ENCODE measurements at places on chromosomes 12 and 14.

DNA sequence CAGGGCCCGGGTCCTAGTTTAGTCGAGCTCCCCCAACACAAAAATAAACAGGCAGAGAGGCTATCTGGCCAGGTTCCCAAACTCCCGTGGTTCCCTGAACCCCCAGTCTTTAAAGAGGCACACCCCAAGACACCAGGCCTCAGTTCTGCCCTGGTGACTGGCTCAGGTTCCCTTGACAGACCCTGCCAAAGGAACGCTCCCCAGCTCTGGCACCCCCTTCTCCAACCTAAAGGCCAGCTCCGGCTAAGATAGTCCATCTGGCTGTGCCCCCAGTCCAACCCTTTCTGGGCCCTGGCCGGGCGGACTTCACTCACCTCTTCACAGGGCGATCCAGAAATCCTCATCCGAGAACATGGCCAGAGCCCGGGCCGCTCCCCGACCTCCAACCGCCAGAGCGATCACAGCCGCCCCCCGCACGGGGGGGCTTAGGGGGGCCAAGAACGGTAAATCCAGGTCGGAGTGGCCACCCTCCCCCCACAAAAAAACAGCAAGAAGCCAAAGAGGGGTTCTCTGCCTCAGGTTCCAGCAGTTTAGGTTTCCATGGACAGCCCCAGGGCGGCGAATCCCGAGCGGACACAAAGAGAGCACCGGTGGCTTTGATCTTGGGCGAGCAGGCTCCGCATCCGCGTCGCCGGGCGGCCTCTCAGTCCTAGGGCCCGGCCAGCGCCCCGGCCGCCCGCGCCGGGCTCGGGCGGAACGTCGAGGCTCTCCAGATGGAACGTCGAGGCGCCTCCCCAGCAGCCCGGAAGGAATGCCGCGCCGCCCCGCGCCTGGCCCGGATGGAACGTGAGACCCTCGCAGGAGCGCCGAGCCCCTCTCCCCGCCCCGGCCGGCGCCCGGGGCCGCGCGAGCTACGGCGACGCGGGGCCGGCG is 1.1 kb downstream of the KMT2D start:
- DNase-seq, result no peak

DNA sequence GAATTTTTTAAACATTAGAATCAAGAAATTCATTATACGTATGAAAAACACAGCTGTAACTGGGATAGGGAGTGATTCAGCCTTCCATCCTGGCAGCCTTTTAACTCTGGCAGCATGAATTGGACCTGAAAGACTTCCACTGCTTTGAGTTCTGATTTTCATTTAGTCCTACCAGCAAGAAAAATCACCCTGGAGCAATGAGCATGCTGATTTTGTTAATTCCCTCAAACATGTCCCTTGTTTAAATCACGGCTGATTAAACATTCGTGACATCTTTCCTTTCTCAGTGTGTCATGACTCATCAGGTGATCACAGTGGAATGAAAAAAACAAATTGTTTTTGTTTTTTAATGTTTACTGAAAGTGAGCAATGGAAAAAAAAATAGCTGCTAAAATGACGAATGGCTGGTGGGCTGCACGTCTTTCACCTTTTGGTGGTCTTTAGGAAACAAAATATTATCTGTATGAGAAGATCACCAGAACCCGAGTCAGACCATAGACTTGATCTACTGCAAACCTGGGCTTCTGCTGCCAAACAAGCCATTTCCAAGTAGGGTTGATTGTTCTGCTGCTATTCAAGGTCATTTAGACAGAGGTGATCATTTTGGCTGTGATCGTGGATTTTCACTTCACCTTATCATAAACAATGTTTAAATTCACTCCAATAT is 67.0 kb upstream of the CAND1 start:
- DNase-seq, result no peak

GRCh38 chr12:131138638-131139362 is 185.1 kb downstream of the ADGRD1 start:
- no peak for DNase-seq

- DNase-seq, result no peak
Observed at GRCh38 chr12:14216405-14217294, 148.8 kb upstream of the ATF7IP start.

GRCh38 chr14:34501004-34501580 is 38.4 kb downstream of the EAPP start:
- no peak for DNase-seq
